ENCODE measurements at places on chromosomes 13 and 19. TPM values are rescaled to one million over a fixed set of nuclear protein-coding genes. Genes with fewer than 3 reads are reported as not detected.

DNA sequence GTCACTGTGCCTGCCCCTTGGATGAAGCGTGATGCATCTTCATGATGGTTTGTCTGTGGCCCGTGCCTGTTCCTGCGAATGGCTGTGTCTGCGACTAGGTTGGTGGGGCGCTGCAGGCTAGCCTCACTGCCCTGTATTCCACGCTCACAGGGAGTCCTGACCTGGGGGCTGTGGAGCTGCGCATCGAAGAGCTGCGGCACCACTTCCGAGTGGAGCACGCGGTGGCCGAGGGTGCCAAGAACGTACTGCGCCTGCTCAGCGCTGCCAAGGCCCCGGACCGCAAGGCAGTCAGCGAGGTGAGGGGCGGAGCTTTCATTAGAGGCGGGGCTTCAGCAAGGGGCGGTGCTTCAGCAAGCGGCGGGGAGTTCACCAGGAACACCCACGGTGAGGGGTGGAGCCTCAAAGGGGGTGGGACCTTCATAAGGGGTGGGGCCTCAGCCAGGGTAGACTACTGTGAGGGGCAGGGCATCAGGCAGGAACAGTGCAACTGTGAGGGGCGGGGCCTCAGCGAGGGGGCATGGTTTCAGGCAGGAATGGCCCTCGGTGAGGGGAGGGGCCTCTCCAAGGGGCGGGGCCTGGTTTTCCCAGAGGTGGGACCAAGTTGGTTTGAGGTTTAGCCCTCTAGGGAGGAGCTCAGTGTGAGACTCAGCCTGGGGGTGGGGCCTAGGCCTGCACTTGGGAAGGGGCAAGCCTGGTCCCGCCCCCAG is 17.2 kb downstream of the PKN1 start:
- DNase-seq, result peak; percentile 91

- DNase-seq, result no peak
These were observed 31.5 kb downstream of the COL4A2 start for GRCh38 chr13:110338441-110339101.

- no peak for DNase-seq
These were observed 66.8 kb upstream of the MED4 start for GRCh38 chr13:48161530-48162179.

Gene FUT3
- not detected for total RNA-seq
